ENCODE measurements at places on chromosomes 11 and 22.

DNA sequence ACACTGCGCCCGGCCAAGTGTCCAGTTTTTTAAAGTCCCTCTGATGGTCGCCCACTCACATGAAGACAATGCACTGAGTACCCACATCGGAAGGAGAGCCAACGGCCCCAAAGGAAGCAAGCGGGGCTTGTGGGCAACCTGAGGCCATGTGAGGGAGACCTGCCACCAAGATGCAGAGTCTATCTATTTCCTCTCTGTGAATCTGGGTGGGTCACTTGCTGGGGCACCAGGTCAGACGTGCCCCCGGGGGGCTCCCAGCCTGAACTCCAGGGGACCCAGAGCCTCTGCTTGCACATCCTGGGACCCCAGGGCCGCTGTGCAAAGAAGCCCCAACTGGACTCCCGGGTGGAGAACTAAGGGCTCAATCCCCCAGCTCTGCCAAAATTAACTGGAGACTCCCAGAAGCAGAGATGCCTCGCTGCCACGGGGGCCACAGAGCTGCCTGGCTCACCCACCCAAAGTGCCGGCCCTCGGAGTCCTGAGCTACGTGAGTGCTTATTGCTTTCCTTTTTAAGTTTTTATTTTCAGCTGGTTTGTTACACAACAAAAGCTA, 106.4 kb downstream of the BRD1 start:
- no peak for DNase-seq
- H3K36me3 ChIP-seq: no peaks in the 10 kb centered on the region
- no peak overlapping the region for H3K27ac ChIP-seq
- H3K4me3 ChIP-seq: no peak overlapping the region
- H3K4me1 ChIP-seq: peaks cover 4% of the 10 kb centered on the region

- DNase-seq: no peak
- no peak overlapping the region for H3K4me3 ChIP-seq
- no peak overlapping the region for H3K27ac ChIP-seq
Measured at GRCh38 chr11:108518581-108518980, 20.4 kb upstream of the POGLUT3 start.

GRCh38 chr11:44764583-44764982, 37.8 kb downstream of the TSPAN18 start:
- H3K36me3 ChIP-seq: no peaks in the 10 kb centered on the region
- H3K4me1 ChIP-seq: no peaks in the 10 kb centered on the region
- H3K27ac ChIP-seq: no peak overlapping the region
- no peak overlapping the region for H3K4me3 ChIP-seq
- peaks cover 31% of the 10 kb centered on the region for H3K27me3 ChIP-seq

DNA sequence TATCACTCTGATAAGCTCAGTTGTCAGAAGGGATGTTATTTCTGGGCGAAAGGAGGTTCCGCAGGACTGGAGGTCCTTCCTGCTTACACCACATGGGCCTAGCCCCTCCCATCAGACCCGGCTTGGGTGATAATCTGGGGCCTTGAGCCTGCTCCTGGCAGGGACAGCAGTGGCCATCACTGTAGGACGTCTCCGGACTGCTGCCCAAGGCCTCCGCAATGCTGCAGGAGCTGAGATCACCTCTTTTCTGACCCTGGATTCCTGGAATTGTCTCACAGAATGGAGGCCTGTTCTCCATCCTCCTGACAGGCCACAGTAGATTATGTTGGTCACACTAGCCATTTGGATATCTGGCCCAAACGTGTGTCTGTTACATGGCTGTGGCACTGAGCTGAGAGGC, 9.2 kb upstream of the BIK start:
- no peaks in the 10 kb centered on the region for H3K36me3 ChIP-seq
- no peak for DNase-seq
- H3K27ac ChIP-seq: no peak overlapping the region
- no peak overlapping the region for H3K4me3 ChIP-seq
- no peaks in the 10 kb centered on the region for H3K4me1 ChIP-seq

GRCh38 chr22:25976356-25976755, 192.9 kb upstream of the SEZ6L start:
- no peak for DNase-seq
- no peaks in the 10 kb centered on the region for H3K27me3 ChIP-seq
- H3K4me3 ChIP-seq: no peak overlapping the region
- H3K27ac ChIP-seq: no peak overlapping the region
- H3K36me3 ChIP-seq: no peaks in the 10 kb centered on the region

DNA sequence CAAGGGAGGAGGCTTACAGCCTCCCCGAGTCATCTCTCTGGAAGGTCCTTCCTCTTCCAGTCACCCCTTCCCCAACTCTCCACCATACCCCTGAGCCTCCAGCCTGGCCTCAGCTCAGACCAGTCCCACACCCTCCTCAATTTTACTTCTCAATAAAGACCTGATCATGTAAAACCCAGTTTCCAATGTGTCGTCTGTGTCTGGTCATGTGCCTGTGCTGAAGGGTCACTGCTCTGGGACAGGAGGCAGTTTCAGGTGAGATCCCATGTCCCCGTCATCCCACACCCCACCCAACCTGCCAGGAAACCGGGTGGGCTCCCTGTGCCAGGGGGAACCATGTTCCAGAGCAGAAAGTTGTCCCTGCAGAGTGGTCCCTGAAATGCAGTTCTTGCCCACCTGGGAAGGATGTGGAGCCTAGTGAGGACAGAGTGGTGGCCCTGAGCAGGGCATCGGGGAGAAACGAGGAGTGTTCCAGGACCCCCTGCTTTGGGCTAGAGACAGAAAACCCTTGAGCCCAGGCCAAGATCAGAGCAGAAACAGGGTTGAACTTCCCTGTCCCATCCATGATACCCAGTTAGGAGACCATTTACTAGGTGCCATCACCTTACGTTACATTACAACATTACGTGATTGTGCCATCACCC, 19.4 kb downstream of the IGLL5 start:
- no peak overlapping the region for H3K4me3 ChIP-seq
- no peaks in the 10 kb centered on the region for H3K4me1 ChIP-seq
- DNase-seq: no peak
- H3K27ac ChIP-seq: no peak overlapping the region
- H3K36me3 ChIP-seq: no peaks in the 10 kb centered on the region

DNA sequence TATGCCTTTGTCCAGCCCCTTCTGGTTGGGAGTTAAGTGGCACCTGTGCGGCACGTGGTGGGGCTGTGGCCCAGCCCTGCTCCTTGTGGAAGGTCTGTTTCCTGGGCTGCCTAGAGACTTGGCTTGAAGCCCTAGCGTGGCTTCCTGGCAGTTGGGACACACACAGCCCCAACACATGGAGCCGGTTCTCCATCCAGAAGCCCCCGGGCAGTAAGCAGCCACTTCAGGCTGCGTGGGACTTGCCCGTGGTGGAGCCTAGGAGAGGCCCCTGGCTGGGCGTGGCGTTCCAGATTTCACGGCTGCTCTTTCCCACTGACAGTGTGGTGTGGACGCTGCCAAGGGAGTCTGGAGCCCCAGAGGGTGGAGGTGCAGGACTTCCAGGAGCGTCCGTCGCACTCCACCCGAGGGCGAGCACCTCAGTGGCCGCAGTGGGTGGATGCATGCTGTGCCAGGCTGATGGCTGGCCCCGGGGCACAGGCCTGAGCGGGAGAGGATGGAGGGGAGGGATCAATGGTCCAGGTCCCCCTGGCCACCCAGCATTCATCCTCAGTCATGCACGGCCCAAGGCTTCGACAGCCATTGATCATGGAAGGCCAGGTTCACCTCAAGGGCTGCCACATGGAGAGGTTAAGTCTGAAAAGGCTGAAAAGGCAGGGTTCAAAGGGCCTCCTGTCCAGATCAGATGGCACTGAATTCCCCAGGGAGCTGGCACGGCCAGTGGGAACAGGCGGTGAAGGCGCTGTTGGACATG, 9.3 kb downstream of the CCND1 start:
- peaks cover 75% of the 10 kb centered on the region for H3K36me3 ChIP-seq
- no peak for DNase-seq
- H3K27me3 ChIP-seq: no peaks in the 10 kb centered on the region
- peak overlapping the region; percentile 5 for H3K27ac ChIP-seq
- H3K4me3 ChIP-seq: no peak overlapping the region

GRCh38 chr11:85464283-85464682, 162.9 kb downstream of the DLG2 start:
- H3K27me3 ChIP-seq: peaks cover 6% of the 10 kb centered on the region
- H3K36me3 ChIP-seq: no peaks in the 10 kb centered on the region
- H3K4me1 ChIP-seq: no peaks in the 10 kb centered on the region
- H3K4me3 ChIP-seq: no peak overlapping the region

- H3K36me3 ChIP-seq: no peaks in the 10 kb centered on the region
- no peak overlapping the region for H3K4me3 ChIP-seq
- H3K27me3 ChIP-seq: no peaks in the 10 kb centered on the region
- H3K27ac ChIP-seq: no peak overlapping the region
- peaks cover 3% of the 10 kb centered on the region for H3K4me1 ChIP-seq
Measured at GRCh38 chr11:111521135-111521534, 6.6 kb downstream of the HOATZ start.

DNA sequence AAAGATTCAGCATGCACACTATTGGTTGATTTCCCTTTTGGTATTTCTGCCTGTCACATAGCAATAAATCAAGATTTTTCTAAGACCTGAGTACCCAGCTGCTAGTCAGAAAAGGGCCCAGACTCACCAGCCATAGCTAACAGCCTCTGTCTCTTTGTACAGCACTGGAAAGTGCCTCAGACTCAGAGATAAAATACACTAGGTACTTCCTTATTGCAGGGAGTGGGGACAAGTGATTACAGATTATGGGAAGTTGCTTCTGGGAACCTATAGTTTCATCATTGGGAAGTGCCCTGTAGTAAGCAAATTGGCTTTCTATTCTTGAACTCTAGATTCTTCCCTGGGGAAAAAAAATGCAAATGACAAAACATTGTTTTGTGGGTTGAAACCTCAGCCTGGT, at the start of gene CASP5:
Gene CASP5 (minus strand): TSS at position 166 of the 400 bp plus-strand sequence. CDS start 32 bp downstream, at position 134.
- no peak for DNase-seq
- no peak within 1 kb of the TSS for H3K4me3 ChIP-seq
- H3K36me3 ChIP-seq: no peaks in the 10 kb centered on the region
- H3K27ac ChIP-seq: no peak within 1 kb of the TSS
- H3K4me1 ChIP-seq: no peaks in the 10 kb centered on the region
